ENCODE measurements at places on chromosomes 2 and 18. TPM values are rescaled to one million over a fixed set of nuclear protein-coding genes. Genes with fewer than 3 reads are reported as not detected.

The CNGA3 gene
- total RNA-seq, result 6.3 TPM

The TGFA gene
- 7.5 TPM for total RNA-seq

The POTEE gene
- under 0.01 TPM for total RNA-seq

The CHRNG gene
- total RNA-seq, result not detected

The CCDC88A gene
- total RNA-seq, result 781 TPM
